ENCODE measurements at places on chromosomes 7 and 10. TPM values are rescaled to one million over a fixed set of nuclear protein-coding genes. Genes with fewer than 3 reads are reported as not detected.

Gene SPDYE11
- not detected for total RNA-seq

Gene CC2D2B
- total RNA-seq = 1.2 TPM

Gene PRLHR
- total RNA-seq = not detected

Gene SCIN
- 0.49 TPM for total RNA-seq

Gene EN2
- total RNA-seq = not detected

DNA sequence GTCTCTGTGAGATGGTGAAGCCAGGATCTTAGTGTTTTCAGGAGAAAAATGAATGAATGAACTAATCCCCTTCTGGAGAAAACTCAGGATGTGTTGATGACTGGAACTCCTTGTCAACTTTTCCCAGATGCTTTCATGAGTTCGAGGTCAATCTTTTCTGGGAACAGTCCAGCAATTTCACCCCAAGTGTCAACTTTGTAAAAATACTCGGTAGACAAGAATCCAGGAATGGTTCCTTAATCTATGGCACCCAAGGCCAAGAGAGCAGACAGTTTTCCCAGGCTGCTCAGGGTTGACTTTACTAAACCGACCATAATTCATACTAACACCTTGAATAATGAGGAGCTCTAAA is 31.1 kb upstream of the LYZL1 start:
- no peak for DNase-seq

- peak; percentile 31 for DNase-seq
Observed at GRCh38 chr7:37349979-37350590, 98.6 kb downstream of the ELMO1 start.

- DNase-seq = no peak
Observed at GRCh38 chr7:55107946-55108345, 89.1 kb downstream of the EGFR start.

GRCh38 chr10:11218395-11218794 is 200.7 kb downstream of the CELF2 start:
- DNase-seq = no peak

GRCh38 chr10:74955796-74956195 is 129.4 kb downstream of the KAT6B start:
- no peak for DNase-seq

- no peak for DNase-seq
Observed at GRCh38 chr10:43355749-43356371, 15.6 kb upstream of the FXYD4 start.

All from B cell (primary cell).